ENCODE measurements at places on chromosomes 7 and 10. TPM values are rescaled to one million over a fixed set of nuclear protein-coding genes. Genes with fewer than 3 reads are reported as not detected.

NEBL gene
- 83.1 TPM for polyA plus RNA-seq

DNA sequence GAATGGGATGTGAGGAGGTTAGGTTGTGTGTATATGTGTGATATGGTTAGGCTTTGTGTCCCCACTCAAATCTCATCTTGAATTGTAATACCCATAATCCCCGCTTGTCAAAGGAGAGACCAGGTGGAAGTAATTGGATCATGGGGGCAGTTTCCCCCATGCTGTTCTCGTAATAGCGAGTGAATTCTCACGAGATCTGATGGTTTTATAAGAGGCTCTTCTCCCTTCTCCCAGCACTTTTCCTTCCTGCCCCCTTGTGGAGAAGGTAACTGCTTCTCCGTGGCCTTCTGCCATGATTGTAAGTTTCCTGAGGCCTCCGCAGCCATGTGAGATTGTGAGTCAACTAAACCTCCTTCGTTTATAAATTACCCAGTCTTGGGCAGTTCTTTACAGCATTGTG, 47.3 kb downstream of the NPVF start:
- DNase-seq, result no peak

SPDYE3 gene
- polyA plus RNA-seq, result 7.2 TPM

DNA sequence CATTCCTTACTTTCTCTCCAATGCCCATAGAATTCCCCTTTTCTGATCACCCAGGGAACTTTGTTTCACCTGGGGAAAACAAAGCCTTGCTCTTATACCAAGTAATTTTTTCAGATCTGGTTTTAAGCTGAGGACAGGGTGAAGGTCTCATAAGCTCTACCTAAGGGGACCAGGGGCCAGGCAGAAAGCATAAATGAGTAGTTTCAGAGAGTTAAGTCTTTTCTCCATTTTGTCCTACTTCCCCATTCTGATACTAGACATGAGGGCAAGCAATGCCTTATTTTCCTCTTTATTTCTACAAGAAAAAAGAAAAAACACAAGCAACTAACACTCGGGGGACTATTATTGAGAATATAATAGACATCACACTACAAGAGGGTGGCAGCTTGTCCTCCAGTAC, 2.9 kb downstream of the AKR1D1 start:
- no peak for DNase-seq

GRCh38 chr10:125002423-125003145, 60.7 kb downstream of the ZRANB1 start:
- DNase-seq, result no peak

Data from left renal cortex interstitium (tissue), 4 donors.